ENCODE measurements at places on chromosomes 16 and 17.

GRCh38 chr16:68386628-68387027 lies 61.7 kb downstream of the SMPD3 start:
- no peak for DNase-seq

GRCh38 chr16:4049031-4049430 lies 67.2 kb downstream of the ADCY9 start:
- no peak for DNase-seq

GRCh38 chr16:11396241-11397048 lies 51.2 kb downstream of the RMI2 start:
- DNase-seq, result no peak

- no peak for DNase-seq
Measured at GRCh38 chr16:88943131-88943664, 33.8 kb downstream of the CBFA2T3 start.

- no peak for DNase-seq
Measured at GRCh38 chr17:66549731-66550207, 247.4 kb downstream of the PRKCA start.

GRCh38 chr16:31295206-31295605 lies 35.4 kb downstream of the ITGAM start:
- DNase-seq, result no peak
